ENCODE measurements at places on chromosomes 6 and 20.
A peak's percentile ranks its signal among the peaks of the same experiment; 100 is the strongest.

GRCh38 chr20:34011275-34011674 lies 17.6 kb downstream of the RALY start:
- DNase-seq, result no peak

GRCh38 chr20:23255716-23256385 lies 94.7 kb upstream of the NXT1 start:
- no peak for DNase-seq

DNA sequence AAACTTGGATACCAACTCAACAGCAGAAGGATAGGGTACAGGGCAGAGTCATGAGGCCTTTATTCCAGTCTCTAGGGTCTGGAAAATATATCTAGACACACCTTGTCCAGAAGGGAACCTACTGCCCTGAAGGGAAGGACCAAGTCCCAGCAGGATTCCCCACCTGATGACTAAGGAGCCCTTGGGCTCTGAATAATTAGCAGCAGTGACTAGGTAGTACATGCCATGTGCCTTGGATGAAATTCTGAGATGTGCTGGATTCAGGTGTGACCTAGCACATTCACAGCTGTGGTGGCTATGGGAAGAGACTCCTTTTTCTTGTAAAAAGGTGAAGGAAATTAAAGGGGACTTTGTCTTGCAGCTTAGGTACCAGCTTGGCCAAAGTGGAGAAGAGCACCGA lies 364.3 kb upstream of the PTCHD4 start:
- no peak for DNase-seq

DNA sequence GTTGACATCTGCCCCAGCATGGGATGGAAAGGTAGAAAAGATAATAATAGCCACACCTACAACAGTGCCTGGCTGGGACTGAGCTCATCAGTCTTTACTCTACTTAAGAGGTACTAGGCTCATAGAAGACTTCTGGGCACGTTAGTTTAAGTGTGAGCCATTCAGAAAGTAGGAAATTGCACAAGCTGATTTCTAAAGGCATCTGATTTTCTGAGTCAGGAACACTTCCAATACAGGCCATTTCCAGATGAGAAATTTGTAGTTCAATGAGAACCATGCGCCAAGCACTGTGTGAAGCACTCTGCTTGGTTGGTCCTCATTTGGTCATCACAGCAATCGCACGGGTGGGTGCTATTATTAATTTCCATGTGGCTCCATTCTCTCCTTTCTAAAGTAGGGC lies 42.3 kb downstream of the MOCS1 start:
- DNase-seq, result no peak

DNA sequence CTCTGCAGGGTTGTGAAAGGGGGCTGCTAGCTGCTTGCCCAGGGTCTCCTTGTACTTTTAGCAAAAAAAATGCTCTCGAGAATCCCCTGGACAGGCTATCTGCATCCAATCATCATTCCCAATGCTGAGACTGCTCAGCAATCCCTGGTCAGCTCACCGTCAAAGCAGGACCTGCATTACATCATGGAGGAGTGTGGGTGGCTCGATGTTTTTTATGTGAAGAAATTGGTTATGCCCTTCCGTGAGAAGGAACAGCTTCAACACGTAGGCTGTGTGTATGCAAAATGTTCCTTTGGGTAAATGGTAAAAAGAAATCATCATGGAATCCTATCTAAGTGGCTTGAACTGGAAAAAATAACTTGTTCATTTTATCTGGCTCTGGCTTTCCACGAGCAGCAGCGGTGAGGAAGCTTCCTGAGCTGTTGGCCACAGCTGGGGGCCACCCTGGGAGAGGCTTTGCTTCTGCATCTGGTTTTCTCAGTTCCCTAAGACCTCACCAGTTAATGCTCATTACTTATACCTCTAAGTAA lies 111.4 kb downstream of the FYN start:
- no peak for DNase-seq

DNA sequence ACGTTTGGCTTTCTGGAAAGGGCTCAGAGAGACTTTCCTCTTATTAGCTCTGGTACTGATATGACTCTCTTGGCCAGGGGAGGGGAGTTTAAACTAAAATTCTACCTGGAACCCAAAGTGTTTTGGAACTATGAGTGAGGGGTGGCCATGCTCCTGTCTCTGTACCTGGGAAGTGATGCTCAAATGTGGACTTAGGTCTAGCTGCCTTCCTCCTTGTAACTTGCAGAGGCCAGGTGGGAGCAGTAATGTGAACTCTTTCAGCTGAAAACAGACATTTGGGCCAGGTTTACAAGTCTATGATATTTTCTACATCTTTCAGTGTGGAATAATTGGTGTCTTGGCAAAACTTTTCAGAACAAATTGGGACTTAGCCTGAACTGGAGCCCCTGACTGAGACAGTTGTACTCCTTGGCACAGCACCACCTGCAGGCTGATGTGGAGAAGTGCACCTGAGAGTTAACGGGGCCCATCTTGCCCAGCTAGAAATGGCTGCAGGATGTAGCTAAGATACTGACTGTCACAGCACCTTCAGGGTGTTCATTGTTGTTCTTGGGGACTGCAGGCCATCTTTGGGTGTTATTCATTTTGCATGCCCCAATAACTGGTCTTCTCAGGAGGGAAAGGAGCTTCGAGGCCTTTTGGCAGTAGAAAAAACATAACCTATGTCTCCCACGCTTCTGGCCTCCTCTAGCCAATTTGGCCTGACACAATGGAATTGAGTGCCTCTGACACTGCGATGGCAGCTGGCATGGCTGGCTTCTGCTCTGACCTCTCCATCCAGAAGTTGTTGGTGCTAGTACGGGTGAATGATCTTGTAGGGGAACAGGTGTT lies 37.1 kb downstream of the CD109 start:
- peak; percentile 10 for DNase-seq

DNA sequence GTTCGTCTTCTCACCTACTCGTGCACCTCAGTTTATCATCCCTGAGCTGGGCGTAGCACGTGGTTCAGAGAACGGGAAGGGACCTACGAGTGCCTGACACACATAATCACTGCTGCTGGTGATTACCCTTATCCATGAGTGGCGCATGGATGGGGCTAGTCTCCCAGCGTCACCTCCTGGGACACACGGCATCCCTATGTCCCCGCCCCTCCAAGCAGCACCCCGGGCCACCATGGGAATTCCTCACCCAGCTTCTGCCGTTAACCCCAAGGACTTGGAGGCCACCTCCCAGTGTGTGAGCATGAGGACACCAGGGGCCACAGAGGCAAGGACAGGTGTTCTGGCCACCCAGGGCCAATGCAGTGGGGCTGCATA lies 9.8 kb downstream of the CHRNA4 start:
- DNase-seq, result no peak

- no peak for DNase-seq
Observed at GRCh38 chr6:66128243-66128642, 421.2 kb upstream of the EYS start.

All from esophagus squamous epithelium (tissue), 5 donors.